NCI-H2029 (cell line): ENCODE measurements at places on chromosomes 3 and 15.

GRCh38 chr15:74808840-74809229 is 3.8 kb upstream of the LMAN1L start:
- no peak for DNase-seq

DNA sequence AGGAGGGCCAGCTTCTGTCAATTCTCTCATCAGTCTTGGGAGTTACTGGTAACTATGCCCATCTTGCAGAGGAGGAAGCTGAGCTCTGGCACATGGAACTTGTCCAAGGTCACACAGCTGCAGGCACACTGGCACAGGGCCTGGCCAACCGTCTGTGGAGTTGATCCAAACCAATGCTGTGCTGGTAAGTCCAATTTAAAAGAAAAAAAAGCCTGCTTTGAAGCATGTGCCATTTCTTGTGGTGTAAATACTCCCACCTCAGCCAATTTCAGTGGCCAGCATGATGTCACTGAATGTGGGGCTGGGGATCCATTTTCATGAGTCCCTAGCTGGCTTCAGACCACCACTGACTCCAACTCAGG is 83.4 kb downstream of the CHSY1 start:
- DNase-seq, result no peak

DNA sequence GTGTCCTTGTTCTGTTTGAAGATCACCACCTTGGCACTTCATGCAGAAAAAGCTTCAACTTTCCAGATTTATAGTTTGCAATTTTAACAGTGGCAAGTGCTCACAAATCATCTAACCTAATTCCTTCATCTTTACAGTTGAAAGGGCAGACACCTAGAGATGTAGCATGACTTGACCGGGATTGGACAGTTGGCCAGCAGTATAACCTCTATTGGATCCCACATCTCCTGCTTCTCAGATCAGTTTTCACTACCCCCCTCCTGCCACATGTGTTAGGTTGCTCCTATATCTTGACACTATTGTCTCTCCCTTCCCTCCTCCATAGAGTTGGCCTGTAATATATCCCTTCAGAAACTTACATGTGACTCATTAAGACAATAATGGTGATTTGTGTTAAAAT is 206.0 kb upstream of the SEMA6D start:
- no peak for DNase-seq

- DNase-seq, result no peak
These were observed 44.8 kb upstream of the TLE3 start for GRCh38 chr15:70142322-70143191.

GRCh38 chr3:111338059-111338698 is 203.8 kb upstream of the CD96 start:
- peak; percentile 40 for DNase-seq

DNA sequence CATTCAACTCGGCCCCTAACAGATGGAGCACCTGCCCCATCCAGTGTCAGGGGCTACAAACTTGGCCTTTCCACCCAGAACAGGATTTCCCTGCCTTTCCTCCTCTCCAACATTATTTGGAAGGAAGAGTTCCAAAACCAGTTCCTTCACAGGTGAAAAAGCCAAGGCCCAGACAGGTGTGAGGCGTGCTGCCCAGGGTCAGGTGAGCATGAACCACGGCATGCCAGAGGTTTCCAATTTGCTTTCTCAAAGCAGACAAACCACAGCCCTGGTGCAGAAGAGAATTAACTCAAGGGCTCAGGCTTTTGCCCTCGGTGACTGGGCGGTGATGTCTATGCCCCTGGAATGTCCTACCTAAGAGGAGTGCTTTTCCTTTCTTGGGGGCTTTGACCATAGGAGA is 43.2 kb downstream of the LDHAL6B start:
- no peak for DNase-seq

DNA sequence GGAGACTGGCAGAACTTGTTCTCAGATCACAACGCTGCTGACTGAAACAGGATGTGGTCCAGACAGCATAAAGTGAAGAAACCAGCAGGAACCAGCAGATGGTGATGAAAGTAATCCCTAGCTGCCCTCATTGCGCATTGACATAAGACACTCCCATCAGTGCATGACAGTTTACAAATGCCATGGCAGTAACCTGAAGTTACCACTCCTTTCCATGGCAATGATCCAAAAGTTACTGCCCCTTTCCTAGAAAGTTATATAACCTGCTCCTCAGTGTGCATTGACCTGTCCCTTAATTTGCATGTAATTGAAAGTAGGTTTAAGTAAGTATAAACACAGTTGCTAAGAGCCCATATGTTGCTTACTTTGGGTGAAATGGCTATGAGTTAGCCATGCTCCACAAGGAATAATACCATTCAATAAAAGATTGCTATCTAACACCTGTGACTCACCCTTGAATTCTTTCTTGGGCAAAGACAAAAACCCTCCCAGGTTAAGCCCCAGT is 149.1 kb upstream of the CD96 start:
- no peak for DNase-seq

GRCh38 chr15:66483131-66483566 is 14.4 kb downstream of the SNAPC5 start:
- no peak for DNase-seq

DNA sequence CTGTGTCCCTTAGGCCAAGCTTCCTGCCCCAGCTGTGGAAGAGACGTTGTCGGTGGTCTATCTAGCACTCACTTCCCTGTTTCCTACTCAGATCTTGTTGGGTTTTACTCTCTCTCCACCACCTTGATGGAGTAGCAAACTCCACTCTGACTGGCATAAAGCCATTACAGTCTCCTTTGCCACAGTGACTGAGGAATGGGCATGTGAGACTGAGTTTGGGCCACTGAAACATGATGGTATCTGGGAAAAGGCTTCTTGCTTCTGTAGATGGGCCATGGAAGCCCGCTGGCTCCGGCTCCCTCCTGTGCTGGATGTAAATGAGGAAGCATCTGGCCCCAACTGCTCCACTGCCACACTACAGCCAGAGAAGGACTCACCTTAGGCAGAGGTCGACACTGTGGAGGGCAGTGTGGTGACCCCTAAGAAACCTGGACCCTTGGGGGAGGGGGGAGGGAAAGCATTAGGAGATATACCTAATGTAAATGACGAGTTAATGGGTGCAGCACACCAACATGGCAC is 9.4 kb upstream of the CAMK1 start:
- no peak for DNase-seq

DNA sequence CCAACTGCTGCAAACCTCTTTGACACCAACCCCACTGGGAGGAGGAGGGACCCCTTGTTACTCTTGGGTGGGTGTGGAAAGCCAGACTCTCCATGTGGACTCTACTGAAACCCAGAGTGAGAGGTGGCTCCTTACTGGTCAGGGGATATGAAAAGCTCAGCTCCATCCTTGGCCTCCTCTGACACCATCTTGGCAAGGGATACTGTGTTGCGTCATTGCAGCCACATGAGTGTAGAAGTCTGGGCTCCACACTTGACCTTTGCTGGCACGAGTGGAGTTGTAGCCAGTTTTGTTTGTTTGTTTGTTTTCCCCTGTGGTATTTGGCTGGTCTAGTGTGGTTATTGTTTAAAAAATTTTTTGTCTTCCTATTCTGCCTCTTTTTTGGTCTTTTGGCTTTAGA is 289.1 kb downstream of the GAP43 start:
- DNase-seq, result no peak

DNA sequence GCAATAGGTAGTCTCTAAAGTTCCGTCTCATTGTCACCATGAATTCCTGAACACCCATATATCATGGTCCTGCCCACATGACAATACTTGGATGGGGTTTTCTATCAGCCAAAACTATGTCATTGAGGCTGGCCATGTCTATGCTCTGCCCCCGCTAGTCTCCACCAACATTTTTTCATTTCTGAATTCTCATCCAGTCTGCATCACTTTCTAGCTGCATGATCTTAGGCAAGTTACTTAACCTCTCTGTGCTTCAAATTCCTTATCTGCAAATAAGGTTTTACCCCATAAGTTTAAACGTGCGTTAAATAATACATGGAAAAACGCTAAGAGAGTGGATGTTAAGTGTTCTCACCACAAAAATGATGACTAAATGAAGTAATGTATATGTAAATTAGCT is 14.1 kb downstream of the HERC1 start:
- DNase-seq, result no peak

GRCh38 chr3:134094491-134094890 is 64.8 kb upstream of the SLCO2A1 start:
- DNase-seq, result no peak

- no peak for DNase-seq
These were observed 53.5 kb downstream of the IQCH start for GRCh38 chr15:67307889-67308597.

DNA sequence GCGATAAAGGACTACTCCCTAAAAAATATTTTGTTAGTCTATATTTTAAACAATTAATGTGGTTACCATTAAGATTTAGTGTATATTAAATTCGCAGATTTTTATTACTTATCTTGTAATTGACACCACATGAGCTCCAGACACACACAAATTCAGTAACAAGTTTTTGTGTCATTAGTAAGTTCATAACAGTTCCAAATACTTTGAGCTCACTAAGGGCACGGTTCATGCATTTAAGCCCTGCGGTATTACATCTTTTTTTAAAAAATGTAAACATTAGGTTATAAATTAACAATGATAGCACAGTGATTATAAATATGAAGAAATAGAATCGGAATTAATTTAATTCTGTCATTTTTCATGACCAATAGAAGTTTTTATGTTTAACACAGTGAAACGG is 317.3 kb downstream of the ZNF385D start:
- DNase-seq, result no peak

DNA sequence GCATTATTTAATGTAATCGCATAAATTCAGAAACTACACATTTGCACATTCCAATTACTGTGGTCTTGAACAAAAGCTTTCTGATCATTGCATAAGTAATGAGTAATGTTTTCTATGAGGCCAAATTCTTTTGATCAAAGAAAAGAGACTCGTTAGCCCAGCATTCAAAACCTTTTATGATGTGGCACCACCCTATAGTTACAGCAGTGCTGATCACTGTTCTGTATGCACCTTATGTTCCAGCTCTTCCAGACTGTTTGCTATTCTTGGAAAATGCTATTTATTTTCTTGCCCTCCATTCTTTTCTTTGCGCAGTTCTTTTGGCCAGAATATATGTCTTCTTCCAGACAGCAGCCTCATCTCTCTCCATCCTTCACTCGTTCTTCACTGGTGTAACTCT is 42.3 kb downstream of the MAP3K13 start:
- no peak for DNase-seq

DNA sequence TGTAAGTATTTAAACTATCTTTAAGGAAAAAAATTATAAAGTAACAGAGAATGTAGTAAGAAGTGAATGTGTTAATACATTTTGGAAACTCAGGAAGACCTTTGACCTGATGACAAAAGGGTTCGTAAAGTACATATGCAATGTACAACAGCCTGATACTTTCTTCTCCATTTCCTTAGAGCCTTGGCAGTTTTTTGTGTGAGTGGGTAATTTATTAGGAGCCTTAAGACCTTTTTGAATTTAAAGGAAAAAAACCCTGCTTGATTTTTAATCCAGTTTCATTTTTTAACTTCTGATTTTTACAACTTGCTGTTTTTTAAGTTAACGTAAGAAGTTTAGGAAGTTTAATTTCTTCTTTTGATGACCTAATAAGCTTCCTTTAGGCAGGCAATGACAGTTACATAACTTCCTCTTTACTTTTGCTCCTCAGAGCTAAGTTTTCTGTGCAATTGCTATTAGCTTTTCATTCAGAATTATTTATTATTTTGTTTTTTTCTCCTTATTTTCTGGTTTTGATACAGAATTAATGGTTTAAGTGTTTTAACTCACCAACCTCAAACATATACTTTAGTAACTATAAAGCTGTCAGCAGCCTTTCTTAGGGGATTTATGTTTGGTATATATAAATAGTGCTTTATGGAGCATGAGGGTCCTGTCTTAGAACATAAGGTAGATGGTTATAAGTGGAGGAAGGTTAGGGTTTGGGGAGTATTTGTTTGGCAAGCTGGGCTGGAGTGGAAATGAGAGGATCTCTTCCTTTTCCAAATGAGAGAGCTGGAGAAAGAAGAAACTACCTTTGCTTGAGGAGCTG is 35.2 kb downstream of the ARMC8 start:
- no peak for DNase-seq

DNA sequence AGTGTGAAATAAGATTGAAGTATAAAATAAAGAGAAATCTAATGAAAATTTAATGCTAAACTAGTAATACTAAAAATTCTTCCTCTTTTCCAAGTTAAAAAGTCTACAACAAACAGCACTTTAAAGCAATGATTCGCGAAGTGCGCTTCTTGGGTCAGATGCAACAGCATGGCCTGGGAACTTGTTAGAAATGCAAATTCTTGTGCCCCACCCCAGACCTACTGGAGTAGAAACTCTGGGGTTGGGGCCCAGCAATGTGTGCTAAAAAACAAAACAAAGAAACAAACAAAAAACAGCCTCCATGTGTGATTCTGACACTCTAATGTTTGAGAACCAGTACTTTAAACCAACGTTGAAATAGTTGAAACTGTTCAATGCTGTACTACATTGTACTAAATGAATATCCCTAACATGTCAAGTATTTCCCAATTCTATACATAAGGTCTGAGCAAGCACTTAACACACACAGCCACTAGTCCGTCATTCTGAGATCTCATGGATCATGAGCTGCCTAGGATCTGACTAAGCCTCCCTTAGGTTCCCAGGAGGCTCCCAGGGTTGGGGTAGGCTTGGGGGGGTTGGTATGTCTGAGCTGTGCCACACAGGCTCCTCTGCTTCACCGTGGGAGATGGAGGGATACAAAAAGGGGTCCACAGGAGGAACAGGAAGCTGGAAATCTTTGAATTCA is 6.1 kb downstream of the RASGRP1 start:
- DNase-seq, result no peak

GRCh38 chr15:27418726-27419125 is 447.7 kb downstream of the GABRG3 start:
- no peak for DNase-seq

- DNase-seq, result no peak
These were observed 45.8 kb downstream of the EBLN2 start for GRCh38 chr3:73107215-73107614.

DNA sequence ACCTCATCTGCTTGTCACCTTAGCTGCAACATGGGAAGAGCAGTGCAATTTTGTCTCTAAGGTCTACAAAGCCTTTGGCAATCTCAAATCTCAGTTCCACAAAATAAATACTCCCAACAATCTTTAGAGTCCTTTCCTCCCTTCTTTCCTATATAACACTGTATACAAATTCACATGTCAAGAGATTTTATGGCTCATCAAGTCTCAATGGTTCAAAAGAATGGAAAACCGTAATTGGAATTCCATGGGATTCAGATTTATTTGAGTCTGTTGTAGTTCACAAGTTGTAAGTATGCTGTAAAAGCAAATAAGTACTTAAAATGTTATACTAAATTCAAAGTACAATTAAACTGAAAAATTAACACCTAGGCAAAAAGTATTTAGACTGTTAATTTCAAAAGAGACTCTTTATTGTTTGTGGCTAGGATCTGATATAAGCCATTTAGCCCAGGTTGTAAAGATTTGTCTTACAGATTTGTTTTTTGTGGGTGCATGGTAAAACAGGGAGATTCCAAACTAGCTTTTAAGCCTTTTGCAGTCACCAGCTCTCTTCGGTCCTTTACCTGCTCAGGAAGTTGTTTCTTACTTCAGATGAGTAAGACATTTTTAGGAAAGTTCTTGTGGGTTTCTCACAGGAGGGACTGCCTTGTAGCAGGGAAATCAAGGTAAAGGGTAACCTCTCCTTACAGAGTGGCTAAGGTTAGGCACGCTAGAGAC is 50.1 kb downstream of the CMSS1 start:
- no peak for DNase-seq
